ENCODE measurements at places on chromosomes 12 and 14. TPM values are rescaled to one million over a fixed set of nuclear protein-coding genes. Genes with fewer than 3 reads are reported as not detected.

Gene RPGRIP1
- polyA plus RNA-seq: 0.74 TPM

Gene PLA2G1B
- not detected for polyA plus RNA-seq

Gene GLT1D1
- polyA plus RNA-seq: 3.0 TPM

Gene TSPAN19
- polyA plus RNA-seq: 5.3 TPM

Data from Purkinje cell (primary cell).